Substantia nigra (tissue), 51 donors: ENCODE measurements at places on chromosomes 1 and 21.

- no peak for DNase-seq
Observed at GRCh38 chr1:223824712-223825111, 21.0 kb downstream of the TP53BP2 start.

DNA sequence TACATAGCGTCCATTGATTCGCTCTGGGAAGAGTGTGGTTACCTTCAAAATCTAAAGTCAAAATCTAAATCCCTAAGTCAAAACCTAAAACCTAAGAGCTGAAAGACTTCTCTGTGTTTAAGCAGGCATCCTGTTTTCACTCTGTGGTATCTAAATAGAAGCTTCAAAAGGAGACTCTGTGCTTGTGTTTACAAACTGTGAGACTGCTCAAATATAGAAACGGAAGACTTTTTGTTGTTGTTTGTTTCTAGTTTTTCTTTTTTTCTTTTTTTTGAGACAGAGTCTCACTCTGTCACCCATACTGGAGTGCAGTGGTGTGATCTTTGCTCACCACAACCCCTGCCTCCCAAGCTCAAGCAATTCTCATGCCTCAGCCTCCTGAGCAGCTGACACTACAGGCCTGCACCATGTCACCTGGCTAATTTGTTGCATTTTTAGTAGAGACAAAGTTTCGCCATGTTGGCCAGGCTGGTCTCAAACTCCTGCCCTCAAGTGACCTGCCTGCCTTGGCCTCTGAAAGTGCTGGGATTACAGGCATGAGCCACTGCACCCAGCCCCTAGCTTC lies 425.9 kb downstream of the SMYD3 start:
- DNase-seq, result no peak

DNA sequence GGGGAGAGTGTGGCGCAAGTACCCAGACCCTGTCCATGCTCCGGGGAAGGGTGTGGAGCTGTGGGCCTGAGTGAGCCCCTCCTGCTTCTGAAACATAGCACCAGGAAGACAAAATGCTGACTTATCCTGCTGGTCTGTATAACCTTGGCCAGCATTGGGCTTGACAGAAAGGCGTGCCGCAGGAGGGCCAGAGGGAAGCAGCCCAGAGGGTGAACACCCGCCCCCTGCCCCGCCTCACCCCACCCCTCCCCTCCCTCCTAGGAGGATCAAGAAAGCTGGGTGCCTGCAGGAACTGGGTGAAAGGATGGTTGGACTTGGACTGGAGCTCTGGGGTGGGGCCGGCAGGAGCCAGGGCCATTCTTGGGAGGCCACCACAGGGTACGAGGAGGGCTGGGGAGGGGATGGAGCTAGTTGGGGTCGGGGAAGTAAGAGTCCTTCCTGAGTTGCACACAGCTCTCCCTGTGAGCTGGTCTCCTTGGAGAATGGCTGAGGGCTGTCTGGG lies 27.1 kb downstream of the PTPRF start:
- no peak for DNase-seq

- DNase-seq, result no peak
Observed at GRCh38 chr1:89475269-89475668, 49.4 kb upstream of the LRRC8B start.

- no peak for DNase-seq
Observed at GRCh38 chr1:177116941-177117340, 47.6 kb downstream of the ASTN1 start.

- peak; percentile 74 for DNase-seq
Observed at GRCh38 chr1:25563330-25564215, 20.2 kb downstream of the LDLRAP1 start.

GRCh38 chr1:192539297-192540092 lies 36.1 kb upstream of the RGS1 start:
- DNase-seq, result no peak

- no peak for DNase-seq
Observed at GRCh38 chr1:107394301-107394700, 253.5 kb downstream of the NTNG1 start.

DNA sequence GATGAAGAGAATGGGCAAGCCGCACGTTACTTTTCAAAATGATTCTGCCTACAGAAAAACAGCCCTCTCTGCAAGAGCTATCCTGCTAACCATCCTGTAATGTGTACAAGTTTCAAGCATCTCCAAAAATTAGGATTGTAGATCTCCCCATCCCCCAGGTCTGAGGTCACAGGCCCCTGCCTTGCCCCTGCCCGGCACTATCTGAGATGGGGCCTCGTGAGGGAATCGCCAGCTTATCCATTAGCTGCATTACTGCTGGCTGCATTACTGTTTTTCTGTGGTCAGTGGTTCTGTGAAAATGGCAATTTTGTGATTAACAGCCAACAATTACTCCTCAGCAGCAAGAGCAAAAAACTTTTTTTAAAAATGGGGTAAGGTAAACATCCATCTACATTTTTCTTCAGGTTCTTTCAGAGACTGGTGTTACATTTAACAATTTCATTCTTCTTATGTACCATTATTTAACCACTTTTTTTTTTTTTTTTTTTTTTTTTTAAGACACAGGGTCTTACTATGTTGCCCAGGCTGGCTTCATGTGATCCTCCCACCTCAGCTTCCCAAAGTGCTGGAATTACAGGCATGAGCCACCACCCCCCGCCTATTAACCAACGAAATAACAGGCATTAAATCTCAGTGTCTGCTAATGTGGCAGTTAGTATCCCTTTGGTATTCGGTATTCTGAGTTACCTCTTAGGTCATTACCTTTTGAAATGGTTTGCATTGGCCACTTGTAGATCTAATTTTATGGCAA lies 83.8 kb downstream of the MRPL37 start:
- DNase-seq, result no peak

- no peak for DNase-seq
Observed at GRCh38 chr1:167617153-167618147, 12.6 kb upstream of the RCSD1 start.

- no peak for DNase-seq
Observed at GRCh38 chr1:234933475-234933874, 195.2 kb downstream of the TOMM20 start.

- no peak for DNase-seq
Observed at GRCh38 chr1:77068013-77068412, 151.2 kb downstream of the PIGK start.

GRCh38 chr1:59718064-59718988 lies 96.4 kb upstream of the HOOK1 start:
- no peak for DNase-seq

DNA sequence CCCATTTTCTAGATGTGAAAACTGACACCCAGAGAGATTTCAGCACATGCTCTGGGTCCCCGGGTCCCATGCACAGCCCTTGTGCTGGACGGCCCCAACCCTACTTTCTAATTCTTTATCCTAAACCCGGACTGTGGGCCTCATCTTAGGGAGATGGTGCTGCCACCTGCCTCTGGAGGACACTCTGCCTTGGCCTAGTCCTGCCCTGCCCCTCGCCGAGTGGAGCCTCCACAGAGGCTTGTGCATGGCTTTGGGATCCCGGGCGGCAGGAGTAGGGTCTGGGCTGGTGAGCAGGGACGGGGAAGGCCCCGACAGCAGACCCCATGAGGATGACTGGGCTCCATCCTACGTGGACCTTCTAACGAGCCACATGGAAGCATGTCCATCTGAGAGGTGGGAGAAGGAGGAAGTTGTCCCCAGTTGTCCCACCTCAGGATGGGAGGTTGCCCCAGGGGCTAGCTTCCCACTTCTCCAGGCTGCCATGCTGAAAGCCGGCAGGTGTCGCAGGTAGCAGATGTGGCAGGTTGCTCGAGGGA lies 12.4 kb downstream of the MX2 start:
- no peak for DNase-seq

- no peak for DNase-seq
Observed at GRCh38 chr21:39688010-39688409, 57.0 kb upstream of the IGSF5 start.

DNA sequence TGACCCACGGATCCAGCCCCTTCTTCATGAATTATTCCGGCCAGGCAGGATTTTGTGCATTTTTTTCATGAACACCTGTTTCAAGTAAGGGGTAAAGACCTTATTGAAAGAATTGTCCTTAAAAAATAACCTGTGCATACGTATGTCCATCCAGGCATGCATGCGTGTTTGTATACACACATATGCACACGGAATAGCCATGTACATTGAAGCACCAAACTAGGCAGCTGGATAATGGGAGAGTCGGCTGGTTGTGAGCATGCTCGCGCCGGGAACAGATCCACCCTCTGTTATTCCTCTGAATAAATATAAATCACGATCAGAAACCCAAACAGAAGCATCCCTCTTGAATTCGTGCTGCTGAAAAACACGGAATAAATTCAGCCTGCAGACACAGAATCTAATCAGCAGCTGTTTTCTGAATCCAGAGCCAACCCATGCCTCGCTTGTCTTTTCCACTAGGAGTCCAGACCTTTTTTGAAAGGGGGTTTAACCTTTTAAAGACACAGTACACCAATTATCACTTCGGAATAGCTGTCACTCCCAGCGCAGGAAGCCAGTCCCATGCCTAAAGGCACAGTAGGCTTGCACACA lies at the start of gene HIVEP3:
Gene HIVEP3 (minus strand): TSS at position 473 of the 594 bp plus-strand sequence.
- DNase-seq, result peak; percentile 53

DNA sequence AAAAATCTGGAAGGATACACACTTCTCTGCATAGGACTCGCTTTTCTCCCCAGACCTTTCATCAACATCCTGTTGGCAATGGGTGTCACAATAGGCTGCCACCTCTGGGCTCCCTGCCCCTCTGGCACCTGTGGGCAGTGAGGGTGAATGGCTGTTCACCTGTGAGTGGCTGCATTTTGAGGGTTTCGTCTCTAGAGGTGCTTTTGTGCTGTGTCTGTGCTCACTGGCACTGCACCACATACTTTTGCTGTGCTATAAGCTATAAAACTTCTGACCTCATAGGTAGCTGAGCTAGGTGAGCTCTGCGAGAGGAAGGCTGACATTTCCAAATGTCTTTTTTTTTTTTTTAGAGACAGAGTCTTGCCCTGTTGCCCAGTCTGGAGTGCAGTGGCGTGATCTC lies 35.9 kb downstream of the SLC30A1 start:
- DNase-seq, result no peak

GRCh38 chr1:15573477-15573876 lies 11.4 kb downstream of the AGMAT start:
- DNase-seq, result no peak

- no peak for DNase-seq
Observed at GRCh38 chr1:109790735-109791494, 27.2 kb upstream of the EPS8L3 start.

- no peak for DNase-seq
Observed at GRCh38 chr1:15749399-15750291, 7.3 kb downstream of the TMEM82 start.

DNA sequence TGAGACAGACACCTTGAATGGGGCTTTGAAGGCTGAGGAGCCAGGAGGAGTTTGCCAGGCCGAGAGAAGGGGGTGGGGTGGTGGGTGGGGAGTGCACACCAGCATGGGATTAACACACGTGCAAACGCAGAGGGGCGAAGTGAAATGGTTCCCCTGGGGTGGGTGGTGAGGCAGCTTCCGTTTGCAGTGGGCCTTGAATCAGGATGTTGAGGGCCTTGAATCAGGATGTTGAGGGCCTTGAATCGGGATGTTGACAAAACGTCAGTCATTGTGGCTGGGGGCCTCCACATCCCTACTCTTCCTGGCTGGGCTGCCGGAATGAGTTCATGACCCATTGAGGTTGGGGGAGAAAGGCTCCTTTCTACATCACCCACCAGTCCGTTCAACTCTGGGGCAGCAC lies 16.6 kb downstream of the LDLRAP1 start:
- no peak for DNase-seq

GRCh38 chr21:32240851-32241687 lies 37.8 kb downstream of the MIS18A start:
- DNase-seq, result no peak

DNA sequence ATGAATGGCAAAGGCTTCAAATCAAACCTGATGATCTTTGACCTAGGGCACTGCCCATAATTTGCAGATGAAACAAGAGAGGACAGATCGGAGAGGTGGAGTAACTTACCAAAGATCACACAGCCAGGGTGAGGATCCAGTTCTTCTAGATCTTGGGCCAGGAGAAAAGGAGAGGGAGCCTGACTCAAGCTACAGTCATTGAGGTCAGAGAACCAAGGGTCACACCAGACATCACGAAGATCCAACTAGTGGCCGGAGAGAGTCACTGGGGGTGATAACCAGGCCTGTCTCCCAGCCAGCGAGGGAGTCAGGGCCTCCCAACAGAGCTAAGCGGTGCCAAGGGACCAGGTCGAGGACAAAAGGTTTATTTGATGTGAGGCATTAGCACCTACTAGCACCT lies 115.0 kb downstream of the RIPK4 start:
- no peak for DNase-seq

- DNase-seq, result no peak
Observed at GRCh38 chr21:29145354-29145782, 14.9 kb downstream of the MAP3K7CL start.

DNA sequence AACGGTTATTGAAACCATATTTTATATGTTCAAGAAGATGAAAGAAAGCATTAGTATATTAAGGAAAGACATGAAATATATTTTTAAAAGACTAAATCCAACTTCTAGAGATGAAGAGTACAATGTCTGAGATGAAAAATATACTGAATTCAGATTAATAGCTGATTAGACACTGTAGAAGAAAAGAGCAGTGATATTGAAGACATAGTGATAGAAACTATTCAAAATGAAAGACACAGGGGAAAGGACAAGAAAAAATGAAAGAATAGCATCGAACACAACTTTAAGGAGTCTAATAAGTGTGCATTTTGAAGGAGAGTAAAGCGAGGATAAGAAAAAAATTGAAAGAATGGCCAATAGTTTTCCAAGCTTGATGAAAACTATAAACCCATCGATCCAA lies 11.2 kb upstream of the IFNAR1 start:
- DNase-seq, result no peak

GRCh38 chr1:167333124-167333523 lies 112.4 kb downstream of the POU2F1 start:
- no peak for DNase-seq

DNA sequence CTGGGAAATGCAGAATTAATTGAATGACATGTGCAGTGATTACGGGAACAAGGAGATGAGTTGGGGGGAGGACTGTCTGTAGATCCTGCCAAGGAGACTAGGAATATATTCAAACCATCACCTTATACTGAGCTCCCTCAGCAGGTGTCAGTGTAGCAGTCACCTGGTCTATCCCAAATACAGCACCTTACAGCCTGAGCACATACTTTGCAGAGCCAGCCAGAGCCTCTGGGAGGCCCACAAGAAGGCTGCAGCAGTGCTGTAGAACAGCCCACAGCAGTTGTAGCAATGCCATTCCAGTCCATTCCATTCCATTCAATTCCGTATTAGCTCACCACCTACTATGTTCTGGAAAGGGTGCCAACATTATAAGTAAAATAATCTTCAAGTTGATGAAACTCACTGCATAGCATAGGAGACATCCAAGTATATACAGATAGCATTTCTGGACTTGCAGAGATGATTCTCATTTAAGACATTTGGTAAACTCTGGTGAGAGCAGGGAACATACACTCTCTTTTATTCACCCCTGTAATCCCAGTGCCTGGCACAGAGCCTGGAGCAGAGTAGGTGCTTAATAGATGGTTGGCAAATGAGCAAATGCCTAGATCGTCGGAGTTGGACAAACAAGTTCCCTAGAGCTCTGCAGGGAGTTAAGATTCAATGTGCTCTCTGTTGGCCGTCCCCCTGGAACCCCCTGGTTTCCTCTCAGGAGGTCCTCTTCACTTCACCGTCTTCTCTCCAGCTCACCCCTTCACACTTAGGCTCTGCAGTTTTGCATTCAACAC lies 44.7 kb downstream of the KCNC4 start:
- no peak for DNase-seq

- DNase-seq, result no peak
Observed at GRCh38 chr1:200150721-200151120, 123.2 kb downstream of the NR5A2 start.

GRCh38 chr1:167060141-167061072 lies 29.8 kb downstream of the GPA33 start:
- DNase-seq, result no peak

GRCh38 chr21:37700641-37701202 lies 215.5 kb downstream of the KCNJ6 start:
- no peak for DNase-seq
